ENCODE measurements at places on chromosomes 7 and 10.

- DNase-seq, result no peak
Observed at GRCh38 chr7:19097165-19098055, 20.0 kb downstream of the TWIST1 start.

DNA sequence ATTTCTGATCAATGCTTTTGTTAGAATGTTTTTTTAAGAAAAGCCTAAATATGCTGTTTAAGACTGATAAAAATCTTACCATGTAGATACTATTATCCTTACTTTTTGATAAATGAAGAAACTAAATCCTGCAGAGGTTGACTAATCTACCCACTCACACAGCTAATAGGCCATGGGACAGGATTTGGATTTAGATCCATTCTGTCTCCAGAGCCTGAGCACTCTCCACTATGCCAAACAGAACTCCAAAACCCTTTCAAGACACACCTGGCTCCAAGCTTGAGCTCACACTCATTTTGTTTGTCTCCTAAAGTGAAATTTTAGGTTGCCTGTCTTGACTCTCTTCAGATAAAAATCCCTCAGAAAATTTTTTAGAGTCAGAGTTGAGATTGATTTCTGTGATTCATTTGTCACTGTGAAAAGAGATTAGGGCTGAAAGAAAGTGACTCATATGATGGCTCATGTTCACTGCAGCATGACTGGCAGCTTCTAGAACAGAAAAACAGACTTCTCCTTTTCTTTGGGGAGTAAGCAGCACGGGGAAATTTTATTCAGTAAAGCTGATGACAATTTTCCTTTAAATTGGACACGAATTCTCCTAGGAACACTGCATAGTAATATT is 132.3 kb upstream of the POT1 start:
- DNase-seq, result no peak

- DNase-seq, result no peak
Observed at GRCh38 chr7:74097937-74098614, 14.5 kb downstream of the LIMK1 start.

- no peak for DNase-seq
Observed at GRCh38 chr10:60806921-60807320, 28.6 kb downstream of the CDK1 start.

DNA sequence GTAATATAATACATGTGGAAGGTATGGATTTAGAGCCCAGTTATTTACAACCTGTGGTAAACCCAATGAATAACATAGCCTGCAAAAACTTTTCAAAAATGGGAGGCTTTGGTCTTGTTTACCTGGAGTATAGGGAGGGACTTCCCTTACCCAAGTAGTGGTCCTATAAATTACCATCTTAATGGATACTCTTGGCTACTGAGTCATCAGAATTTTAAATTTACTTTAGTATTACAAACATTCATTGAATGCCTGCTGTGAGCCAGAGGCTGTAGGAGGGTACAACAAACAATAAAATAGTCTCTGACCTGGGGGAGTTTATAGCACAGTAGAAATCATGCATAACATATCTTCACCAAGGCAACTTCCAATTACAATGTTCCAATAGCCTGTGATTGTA is 365.1 kb downstream of the BBS9 start:
- no peak for DNase-seq

GRCh38 chr10:69577268-69578232 is 4.3 kb upstream of the NEUROG3 start:
- DNase-seq, result no peak

DNA sequence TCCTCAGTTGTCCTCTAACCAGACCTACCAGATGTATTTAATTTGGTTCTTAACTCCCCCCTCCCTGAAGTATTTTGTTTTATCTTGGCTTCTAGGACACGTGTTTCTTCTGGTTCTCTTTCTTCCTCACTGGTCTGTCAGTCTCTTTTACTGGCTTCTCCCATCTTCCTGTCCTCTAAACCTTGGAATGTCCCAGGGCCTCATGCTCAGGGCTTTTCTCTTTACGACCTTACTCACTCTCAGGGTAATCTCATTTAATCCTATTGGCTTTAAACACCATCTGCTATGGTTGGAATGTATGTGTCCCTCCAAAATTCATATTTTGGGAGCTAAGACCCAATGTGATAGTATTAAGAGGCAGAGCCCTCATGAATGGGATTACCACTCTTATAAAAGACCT is 418.2 kb upstream of the PODXL start:
- no peak for DNase-seq

DNA sequence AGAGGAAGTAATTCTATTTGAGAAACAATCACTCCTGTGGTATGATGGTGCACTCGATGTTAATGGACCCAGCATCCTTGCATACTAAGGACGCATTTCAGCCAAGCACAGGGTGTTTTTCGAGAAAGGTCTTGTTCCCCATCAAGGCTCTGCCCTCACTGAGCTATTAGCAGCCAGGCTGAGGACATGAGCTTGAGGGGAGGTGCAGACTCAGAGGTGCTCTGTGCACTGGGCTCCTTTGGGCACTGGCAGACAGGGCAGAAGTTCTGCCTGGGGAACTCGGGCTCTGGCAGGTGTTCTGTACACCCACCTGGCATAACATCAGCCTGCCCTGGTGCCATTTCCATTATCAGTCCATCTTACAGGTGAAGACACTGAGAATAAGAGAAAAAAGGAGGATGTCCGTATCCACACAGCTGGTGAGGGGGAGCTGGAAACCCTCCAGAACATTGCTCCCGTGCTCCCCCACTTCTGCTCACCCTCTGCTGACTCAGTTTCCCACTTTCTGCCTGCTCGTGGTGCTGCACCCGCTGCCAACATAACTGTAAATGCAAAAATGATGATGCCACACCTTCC is 92.7 kb upstream of the RET start:
- DNase-seq, result no peak

- no peak for DNase-seq
Observed at GRCh38 chr10:35456784-35457183, 120.5 kb downstream of the CCNY start.

- no peak for DNase-seq
Observed at GRCh38 chr7:151411551-151411950, 1.7 kb upstream of the WDR86 start.

- no peak for DNase-seq
Observed at GRCh38 chr7:150324373-150324961, 1.1 kb upstream of the ACTR3C start.

- DNase-seq, result no peak
Observed at GRCh38 chr10:71627956-71628355, 91.6 kb downstream of the C10orf105 start.

DNA sequence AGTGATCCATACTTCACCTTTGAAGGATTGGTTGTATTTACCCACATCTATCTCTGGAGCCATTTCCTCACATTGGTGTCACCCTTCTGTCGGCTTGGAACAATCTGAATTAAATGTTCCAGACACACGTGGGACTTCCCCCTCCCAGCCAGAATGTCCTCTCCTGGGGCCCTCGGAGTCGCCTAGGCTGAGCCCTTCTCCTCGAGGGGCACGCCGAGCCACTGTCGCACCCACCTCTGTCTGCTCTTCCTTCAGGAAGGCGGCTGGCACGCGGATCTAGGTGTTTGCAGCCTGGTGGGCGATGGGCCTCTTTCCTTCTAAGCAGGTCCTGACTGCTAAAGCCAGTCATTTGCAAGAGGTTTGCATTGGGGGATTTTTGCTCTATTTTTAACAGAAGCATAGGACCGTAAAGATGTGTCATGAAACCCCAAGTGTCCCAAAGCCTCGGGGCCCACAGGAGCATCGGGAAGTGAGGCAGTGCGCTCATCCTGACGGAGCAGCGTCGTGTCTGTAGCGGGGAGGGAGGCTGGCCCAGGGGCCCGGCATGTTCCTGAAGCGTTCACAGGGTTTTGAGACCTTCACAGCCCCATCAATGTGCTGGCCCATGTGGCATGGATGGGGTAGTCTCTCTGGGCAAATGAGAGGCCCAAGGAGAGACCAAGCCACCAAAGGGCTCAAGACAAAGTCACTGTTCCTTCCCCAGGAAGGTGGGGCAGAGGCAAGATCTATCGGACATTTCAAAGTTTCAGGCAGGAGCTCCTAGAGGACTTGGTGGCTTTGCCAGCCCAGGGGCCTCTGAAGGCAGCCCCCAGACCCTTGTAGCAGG is 86.7 kb downstream of the RGS10 start:
- no peak for DNase-seq

All from activated CD4-positive, alpha-beta T cell treated with anti-CD3 and anti-CD28 coated beads, Interleukin-2, amount 50 U/mL, for 48 hours (primary cell).